ENCODE measurements at places on chromosomes 7 and 10.

DNA sequence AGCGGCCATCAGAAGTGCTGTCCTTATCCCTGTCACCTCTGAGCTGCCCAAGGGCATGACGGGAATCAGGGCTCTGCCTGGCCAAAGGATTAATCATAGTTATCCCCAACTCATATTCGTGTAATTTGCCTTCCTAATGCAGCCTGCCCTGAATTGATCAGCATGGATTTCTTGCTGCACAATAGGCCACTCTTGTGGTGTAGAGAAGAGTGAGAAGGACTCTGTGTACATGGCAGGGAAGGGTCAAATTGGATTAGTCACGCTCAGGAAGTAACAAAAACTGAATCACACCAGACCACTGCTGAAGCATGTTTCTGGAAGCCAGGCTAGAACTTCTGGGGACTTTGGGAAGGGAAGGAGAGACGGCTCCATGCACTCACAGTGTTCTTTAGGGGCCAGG, 227.0 kb downstream of the BUB3 start:
- no peak for DNase-seq

- no peak for DNase-seq
Observed at GRCh38 chr7:51111241-51111940, 205.2 kb downstream of the COBL start.

GRCh38 chr10:51124852-51125251, 50.6 kb downstream of the PRKG1 start:
- no peak for DNase-seq

DNA sequence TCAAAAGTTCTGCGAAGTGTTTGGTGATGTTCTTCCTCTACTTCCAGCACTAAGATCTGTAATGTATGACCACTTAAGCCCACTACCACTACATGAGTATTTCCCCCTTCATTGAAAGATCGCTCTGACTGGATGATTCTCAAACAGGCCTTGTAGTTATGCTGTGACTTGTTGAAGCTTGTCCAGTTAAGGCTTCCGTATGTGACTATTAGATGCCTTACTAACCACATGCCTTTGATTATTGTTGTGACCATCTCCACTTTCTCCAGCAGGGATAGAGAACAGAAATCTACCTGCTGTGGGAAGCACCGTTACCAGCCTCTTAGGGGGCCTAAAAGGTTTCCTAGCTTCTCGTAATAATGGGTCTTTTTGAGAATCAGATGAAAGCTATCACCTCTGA, 81.1 kb downstream of the NOC3L start:
- no peak for DNase-seq

DNA sequence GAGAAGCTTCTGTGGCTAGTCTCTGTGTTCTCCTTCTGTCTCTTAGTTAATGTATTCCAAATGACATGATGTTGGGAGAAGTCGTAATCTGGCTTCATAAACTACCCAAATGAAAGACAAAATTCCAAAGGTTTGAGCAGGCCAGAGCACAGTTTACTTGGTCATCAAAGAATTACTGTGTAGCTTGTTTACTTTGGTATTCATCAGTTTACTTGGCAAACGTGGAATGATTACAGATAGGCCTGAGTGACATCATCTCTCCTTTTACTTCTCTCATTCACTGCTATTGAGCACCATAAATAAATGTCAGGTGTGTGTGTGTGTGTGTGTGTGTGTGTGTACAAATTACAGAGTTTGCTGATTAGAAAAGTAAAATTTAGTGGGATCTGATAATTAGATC, 327.3 kb downstream of the PHTF2 start:
- no peak for DNase-seq

GRCh38 chr7:2474813-2475677, 1.2 kb downstream of the GRIFIN start:
- DNase-seq, result no peak

DNA sequence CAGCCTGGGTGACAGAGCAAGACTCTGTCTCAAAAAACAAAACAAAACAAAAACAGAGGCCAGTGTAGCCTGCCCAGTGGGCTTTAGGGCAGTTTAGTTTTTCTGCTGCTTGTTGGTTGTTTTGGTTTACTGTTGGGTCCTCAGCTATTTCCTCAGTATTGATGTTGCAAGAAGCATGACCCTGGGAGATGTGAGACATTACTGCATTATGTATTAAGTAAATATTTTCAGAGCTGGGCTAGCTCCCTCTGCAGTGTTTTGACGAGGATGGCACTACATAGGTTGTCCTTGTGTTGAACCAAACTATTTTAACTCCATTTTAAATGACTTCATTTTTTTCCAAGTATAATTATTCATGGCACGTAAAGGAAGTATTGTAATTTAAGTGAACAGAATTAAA, 4.8 kb downstream of the AKAP9 start:
- DNase-seq, result no peak

- DNase-seq, result no peak
Observed at GRCh38 chr7:46133072-46133471, 212.0 kb upstream of the IGFBP3 start.

DNA sequence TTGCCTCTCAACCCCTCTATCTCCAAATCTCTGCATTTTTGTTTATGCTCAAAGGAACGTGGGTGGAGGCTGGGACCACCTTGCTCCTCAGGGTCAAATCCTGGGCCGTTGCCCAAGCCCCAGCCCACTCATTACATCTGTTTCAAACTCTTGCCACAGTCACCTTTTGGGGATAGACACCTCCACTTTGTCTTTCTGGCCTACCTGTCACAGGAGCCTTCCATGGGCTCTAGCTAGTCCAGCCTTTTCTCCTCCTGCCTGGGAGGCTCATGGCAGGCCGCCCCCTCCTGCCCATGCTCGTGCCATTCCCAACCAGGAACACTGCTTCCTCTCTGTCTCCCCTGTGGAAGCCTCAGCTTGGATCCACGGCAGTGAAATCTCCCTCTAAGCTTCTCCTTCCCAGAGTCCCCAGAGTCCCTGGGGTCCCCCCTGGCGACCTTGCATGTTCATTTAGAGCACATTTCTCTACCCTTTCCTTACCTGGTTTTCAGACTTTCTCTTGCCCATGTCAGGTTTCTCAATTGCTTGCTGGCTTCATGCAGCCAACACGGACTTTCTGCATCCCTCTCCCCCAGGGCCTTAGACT, 2.5 kb upstream of the ADAMTS14 start:
- no peak for DNase-seq

GRCh38 chr7:17716816-17717215, 223.5 kb downstream of the SNX13 start:
- DNase-seq, result no peak

DNA sequence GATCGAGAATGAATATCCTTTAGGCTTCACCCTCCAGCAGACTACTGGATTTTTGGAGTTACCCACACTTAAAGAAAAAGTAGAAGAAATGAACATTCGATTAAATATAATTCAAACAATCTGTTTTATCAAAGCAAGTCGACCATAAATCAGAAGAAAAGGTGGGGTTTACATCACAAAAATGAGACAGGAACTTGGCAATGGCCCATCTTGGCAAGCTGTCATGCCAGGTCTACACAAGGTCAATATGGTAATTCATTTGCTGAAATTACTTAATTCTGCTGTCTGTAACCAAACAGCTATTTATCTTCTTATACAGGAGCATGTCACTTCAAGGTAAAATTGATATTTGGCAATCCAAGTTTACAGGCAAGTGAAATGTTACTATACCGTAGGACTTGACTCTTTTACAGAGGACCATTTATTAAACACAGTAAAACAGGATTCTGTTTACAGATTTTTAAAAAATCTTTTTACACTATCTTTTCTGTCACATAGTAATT, 640.6 kb upstream of the NRP1 start:
- DNase-seq, result no peak

DNA sequence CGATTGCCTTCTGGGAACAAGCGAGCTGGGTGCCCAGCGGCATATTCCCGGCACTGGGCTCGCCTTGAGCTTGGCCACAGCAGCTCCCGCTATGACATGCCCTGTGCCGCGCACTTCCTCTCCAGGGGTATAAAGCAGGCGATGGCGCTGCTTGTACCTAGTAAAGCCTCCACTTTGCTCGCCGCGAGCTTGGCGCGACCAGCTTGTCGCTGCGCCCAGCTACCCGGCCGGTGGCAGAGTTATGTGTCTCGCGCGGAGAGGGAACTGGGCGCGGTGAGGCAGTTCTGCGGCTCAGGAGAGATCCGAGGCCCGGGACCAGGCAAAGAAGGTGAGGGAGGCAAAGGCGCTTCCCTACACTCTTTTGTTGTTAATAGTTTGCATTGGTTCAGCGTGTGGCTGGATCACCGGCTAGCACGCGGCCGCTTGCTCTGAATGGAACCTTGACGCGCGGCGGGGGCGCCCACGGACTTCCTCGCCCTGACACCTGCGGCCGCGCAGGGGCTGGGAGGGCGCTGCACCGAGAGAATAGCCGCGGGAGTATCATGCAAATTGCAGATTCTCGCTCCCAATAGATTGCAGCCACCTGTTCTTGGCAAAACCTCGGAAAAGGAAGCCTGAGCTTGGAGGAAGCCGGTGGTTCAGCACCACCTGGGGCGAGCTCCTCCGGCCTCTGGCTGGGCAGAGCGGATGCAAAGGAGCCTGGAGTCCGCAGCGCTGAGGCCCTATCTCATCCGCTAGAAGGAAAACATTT, 3.0 kb upstream of the BUB3 start:
- DNase-seq, result no peak

- DNase-seq, result no peak
Observed at GRCh38 chr7:141511676-141512396, 39.4 kb upstream of the AGK start.

DNA sequence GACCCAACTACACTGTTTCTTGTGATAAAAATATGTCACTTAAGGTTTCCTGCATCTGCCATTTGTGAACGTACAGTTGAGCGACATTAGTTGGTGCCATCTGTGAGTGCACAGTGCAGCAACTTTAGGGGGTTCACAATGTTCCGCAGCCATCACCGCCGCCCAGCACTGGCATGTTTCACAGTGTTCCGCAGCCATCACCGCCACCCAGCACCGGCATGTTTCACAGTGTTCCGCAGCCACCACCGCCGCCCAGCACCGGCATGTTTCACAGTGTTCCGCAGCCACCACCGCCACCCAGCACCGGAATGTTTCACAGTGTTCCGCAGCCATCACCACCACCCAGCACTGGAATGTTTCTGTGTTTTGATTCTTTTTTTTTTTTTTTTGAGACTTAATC, 83.0 kb downstream of the MGMT start:
- DNase-seq, result no peak

GRCh38 chr7:117750612-117751563, 122.4 kb downstream of the CTTNBP2 start:
- DNase-seq, result no peak

- DNase-seq, result no peak
Observed at GRCh38 chr7:55254242-55254595, 110.9 kb upstream of the LANCL2 start.

DNA sequence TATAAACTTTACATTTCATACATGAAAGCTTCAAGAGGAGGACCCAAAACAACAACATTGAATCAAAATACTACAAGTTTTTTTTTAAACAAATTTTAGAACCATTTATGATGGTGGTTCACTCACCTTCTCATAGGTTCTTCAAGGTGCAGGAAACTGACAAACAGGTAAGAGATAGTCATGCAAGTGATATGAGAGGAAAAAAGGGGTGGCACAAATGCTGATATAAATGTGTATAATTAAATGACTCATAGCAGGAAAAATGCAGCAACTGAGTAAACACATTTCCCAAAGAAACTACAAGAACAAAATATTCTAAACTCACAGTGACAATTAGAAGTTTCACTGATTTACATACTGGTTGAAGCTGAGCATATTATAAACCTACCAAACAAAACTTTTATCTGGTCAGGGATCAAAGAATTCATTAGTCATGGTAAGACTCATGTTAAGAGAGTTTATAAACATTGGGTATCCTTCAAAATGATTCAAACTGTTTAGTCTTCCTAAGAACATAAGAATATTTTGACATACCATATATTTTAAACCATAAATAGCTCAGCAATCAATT, 14.1 kb downstream of the ZWINT start:
- no peak for DNase-seq

GRCh38 chr10:31590023-31590800, 271.2 kb downstream of the ZEB1 start:
- DNase-seq, result no peak

- DNase-seq, result no peak
Observed at GRCh38 chr7:156942708-156943090, 6.8 kb upstream of the NOM1 start.

DNA sequence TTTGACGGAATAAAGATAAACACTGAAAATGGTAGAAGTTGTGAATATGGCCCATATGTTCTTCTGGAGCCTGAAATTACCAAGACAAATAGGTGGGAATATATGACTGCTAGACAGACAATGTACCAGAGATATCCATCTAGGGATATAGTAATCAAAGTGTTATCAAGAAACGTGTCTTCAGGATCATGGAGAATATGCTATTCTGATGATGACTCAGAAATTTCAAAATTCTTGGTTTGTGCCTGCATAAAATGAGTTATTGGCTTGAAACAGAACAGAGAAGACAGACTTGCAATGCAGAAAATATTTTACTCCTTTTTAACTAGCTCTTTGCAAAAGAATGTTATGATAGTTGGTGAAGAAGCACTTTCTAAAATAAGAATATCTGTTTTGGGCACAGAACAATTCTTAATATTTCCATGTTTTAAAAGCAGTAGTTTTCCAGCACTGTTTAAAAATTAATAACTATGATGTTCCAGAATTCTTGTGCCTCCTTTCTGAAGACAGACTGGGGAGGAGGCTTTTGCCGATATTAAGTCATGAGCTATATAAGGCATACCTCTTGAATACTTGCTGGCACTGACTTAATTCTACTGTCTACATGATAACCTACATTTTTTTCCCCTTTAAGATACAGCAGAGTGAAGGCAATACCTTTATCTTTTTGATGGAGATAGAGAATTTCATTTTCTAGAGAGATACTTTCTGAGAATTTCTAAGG, 34.4 kb upstream of the CABCOCO1 start:
- no peak for DNase-seq

- DNase-seq, result no peak
Observed at GRCh38 chr7:137080516-137081203, 212.2 kb downstream of the CHRM2 start.

DNA sequence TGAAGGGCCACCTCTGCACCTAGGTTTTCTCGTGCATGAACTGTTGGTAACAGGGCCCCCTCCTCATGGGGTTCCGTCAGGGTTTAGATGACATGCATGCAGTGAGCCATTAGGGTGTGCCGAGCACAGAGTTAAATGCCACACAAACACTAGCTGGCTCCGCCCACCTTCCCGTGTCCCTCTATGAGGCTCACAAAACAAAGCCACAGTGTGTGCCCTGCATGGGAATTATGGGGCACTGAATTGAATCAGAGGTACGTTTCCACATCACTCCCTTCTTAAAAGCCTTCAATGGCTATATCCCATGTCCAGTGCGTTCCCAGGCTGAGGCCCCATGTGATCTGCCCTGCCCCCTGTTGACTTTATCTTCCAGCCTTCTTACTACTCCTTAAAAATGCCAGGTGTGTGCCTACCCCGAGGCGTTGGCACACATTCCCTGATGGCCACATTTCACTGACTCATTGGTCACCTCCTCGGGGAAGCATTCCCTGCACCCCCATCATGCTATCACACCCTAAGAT, 35.7 kb downstream of the GSDME start:
- DNase-seq, result no peak

- DNase-seq, result no peak
Observed at GRCh38 chr7:142385491-142386340, 127.9 kb upstream of the PRSS58 start.
